Activated CD4-positive, alpha-beta T cell treated with anti-CD3 and anti-CD28 coated beads, Interleukin-2, amount 50 U/mL, for 4 hours (primary cell): ENCODE measurements at places on chromosomes 16 and 17.

- no peak for DNase-seq
These were observed 237.3 kb downstream of the XYLT1 start for GRCh38 chr16:17233318-17234002.

DNA sequence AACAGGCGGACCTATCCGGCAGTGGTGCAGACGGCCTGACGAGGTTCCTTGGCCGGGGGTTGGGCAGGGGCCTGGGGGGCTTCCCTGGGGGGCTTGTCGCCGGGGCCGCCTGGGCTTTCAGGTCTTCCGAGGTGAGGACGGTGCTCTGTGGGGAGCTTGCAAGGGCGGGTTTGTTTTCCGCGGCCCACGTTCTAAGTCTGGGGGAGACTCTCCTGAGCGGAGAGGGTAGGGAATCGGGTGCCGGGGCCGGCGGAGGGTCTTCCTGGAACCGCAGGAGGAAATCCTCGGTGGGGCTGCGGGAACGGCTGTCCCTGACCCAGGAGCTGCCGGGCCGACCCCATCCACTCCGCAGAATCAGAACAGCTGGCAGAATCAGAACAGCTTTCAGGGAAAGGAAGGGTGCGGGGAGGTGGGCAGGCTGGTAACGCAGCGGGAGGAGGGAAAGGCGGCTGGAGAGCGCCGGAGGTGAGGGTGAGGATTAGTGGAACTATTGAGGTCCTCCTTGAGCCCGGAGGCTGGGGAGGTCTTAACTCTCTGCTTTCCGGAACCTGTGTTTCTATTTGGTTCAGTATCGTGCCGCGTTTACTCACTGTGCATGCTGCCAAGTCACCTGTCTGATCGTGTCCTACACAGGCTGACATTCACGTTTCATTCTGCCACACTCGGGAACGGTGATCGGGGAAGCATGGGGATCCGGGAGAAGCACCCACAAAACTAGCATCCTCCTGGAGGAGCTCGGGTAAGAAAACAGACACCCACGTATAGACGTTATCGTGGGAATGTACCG, 28.9 kb downstream of the CPSF4L start:
- peak; percentile 12 for DNase-seq

DNA sequence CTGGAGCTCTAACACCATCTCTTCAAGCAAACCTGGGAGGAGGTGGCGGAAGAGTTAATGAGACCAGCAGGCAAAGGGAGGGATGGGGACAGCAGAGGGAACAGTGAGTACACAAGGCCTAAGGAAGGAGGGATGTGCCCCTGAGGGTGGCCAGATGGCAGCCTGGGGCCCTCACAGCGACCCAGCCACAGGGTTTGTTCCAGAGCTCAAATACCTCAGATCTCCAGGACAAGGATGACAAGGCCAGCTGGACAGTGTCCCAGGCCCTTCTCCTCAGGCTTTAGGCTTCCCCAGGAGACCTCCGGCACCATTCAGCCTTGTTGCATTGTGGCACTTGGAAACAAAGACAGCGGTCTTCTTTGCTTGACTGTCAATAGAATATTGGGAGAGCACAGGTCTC, 14.9 kb downstream of the CDIP1 start:
- no peak for DNase-seq

- DNase-seq = no peak
These were observed 40.5 kb downstream of the ANKRD11 start for GRCh38 chr16:89449726-89450335.

DNA sequence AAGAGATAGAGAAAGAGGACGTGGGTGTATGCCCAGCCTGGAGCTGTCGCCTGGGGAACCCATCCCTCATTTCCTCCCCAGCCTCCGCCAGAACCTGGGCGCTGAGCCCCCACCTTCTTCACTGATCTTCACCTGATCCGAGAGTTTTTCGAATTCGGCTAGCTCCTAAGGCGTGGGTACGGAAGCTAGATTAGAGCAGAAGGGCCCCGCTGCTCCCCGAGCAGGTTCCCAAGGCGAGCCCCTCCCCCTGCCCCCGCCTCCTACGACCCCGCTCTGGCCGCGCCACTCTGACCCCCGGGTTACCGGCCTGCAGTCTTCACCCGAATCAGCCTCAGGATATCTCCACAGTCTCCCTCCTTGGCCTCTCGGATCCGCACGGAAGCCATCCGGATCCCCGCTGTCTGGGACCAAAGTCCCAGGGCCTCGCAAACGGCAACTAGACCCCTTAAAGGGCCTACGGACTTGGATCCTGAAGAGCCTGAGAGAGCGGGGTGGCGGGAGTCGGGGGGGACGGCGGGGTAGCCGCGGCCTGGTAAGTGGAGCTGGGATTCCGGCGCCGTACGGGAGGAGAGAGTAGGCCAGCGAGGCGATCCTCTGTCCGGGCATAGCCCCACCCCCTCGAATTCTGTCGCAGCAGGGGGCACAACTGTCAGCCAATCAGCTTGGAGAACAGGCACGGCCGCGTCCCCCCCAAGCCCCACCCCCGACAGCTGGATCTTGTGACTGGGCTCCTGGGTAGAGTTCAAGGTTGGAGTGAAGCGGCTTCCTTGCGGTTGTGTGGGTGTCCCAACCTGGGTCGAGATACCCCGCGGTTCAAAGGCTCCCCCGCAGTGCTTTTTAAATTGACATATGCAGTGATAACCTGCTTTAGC, at the start of gene SAT2:
SAT2 (minus strand) TSS at position 572 of the 872 bp plus-strand sequence; CDS start at position 386, 186 bp downstream.
- DNase-seq = peak; percentile 82

DNA sequence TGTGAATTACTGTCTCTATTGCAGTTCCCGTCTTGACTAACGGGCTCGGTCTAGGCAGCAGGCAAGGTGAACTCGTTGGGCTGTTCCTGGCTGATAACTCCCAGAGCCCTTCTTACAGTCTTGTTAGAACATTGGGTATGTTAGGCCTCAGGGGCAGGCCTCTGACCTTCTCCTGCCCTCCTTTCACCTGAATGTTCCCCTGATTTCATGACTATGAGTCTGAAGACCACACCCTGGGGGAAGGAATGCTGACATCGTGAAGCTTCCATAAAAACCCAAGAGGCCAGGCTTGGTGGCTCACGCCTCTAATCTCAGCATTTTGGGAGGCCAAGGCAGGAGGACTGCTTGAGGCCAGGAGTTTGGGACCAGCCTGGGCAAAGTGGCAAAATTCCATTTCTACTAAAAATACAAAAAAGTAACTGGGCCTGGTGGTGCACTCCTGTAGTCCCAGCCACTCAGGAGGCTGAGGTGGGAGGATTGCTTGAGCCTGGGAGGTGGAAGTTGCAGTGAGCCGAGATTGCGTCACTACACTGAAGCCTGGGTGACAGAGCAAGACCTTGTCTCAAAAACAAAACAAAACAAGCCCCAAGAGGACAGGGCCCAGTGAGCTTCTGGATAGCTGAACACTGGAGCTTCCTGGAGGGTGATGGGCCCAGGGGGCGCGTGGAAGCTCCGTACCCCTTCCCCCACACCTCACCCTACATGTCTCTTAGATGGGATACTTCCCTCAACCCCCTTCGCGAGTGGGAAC, 47.8 kb upstream of the FBXO47 start:
- DNase-seq = no peak

- no peak for DNase-seq
These were observed 89.1 kb downstream of the TBC1D16 start for GRCh38 chr17:79946352-79947231.

DNA sequence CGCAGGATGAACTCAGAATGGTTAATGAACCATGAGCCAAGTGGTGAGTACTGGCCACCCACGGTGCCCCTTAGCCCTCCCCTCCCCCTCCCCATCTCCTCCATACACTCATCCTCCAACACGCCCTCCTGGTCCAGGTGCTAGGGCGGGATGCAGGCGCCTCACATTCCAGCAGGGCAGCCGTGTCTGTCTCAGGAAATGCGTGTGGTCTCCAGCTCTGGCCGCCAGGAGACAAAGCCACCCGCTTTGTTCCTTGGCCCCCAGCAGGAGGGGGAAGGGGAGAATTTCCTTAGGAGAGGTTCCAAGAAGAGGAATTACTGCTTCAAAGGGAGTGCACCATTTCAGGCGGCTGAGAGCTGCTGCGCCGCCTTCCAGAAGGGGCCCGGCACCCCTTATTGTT, 29.7 kb upstream of the RMI2 start:
- no peak for DNase-seq

DNA sequence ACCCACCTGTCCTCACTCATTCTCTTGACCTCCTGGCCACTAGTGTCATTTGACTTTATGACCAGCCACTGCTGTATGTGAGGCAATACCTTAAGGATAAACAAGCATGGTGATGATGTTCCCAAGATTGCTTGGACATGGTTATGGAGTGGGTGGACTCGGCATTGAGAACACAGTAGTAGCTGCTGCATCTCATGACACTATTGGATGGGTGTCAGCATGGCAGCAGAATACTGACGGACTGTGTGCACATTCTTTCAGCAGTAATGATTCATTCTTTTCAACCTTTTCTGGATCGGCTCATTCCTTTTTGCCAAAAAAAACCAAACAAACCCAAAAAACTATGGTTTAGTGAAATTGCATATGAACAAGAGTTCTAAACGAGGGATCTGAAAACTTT, 13.5 kb downstream of the SPECC1 start:
- DNase-seq = no peak

- DNase-seq = no peak
These were observed 13.8 kb downstream of the HEATR3 start for GRCh38 chr16:50079397-50080140.

DNA sequence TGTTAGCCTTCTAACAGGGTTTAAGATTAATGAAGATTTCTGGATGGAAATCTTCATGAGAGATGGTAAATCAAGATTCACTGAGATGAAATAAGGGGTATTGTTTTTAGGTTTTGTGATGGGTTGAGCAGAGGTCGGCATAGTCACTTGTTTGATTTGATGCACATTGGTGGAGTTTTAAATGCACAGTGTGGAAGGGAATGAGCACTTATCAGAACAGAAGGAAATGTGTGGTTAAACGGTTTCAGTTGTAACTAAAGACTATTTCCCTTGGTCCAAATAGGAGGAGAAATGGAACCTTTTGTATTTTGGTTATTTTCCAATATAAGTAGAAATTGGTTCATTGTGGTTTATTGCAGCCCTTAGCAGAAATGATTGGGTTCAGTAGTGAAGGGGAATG, 34.1 kb downstream of the CBFB start:
- no peak for DNase-seq

DNA sequence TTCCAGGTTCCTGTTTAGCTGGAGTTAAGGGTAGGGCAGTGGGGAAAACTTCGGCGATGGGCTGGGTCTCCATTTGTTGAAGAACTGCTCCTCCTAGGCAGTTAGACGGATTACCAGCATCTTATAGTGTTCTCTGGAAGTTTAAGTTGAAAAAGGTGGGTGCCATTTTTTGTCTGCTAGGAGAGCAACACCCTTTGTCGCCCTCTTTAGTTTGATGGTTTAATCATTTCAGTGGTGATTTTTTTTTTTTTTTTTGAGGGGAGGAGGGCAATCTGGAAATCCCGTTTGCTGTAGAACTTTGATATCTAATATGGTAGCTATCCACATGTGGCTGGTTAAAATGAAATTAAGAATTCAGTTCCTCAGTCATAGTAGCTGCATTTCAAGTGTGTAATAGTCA, 4.1 kb downstream of the UBFD1 start:
- DNase-seq = no peak

- no peak for DNase-seq
These were observed 19.6 kb downstream of the NT5M start for GRCh38 chr17:17322516-17323510.

- DNase-seq = no peak
These were observed 24.5 kb upstream of the SPPL2C start for GRCh38 chr17:45820052-45820780.

GRCh38 chr17:10087355-10087754, 111.1 kb downstream of the GAS7 start:
- no peak for DNase-seq

DNA sequence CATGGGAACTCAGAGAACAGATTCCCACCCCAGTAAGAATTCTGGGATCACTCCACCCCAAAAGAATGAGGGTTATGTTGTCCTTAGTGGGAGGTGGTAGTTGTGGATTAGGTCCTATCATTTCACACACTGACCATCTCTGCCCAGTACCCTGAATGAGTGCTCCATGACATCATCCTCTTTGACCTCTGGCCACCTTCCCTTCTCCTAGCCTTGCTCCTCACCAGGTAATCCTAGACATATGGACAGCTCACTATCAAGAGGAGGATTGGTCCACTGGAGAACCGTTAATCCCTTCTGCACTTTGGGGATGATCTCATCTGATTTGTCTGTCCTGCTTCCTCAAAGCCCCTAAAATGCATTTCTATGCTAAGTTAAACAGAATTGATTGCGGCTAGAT, 538.2 kb upstream of the HSBP1 start:
- no peak for DNase-seq

DNA sequence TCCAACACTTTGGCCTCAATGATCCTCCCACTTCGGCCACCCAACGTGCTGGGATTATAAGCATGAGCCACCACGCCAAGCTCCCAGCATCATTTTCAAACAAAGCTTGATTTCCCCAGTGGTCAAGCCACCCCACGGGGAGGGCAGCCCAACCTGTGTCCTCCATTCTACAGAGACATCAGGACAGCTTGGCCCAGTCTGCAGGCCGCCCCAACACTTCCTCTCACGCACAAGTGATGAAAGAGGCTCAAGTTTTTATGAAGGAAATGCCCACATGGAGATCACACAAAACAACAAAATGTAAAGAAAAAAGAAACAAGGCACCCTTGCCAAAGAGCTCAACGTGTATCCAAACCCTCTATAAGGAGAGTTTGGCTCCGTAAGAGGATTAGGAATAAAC, 112.4 kb downstream of the XYLT1 start:
- DNase-seq = no peak

DNA sequence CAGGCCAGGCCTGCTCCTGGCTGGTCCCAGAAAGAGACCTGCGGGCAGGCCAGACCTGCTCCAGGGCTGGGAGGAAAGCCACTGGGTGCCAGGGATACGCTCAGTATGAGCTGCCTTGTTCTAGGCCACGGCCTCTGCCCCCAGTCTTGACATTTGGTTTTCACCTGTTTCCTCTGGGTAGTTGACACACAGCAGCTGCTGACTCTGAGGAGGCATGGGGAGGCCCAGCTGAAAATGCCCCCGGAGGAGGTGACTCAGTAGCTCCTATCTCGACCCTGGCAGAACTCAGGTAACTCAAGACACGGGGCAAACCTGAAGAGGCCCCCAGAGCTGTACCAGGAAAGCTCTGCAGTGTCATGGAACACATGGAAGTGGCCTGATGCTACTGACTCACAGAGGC, 13.9 kb upstream of the ADGRG1 start:
- DNase-seq = no peak

- DNase-seq = no peak
These were observed 178.0 kb downstream of the ABCC12 start for GRCh38 chr16:47977802-47978201.

GRCh38 chr16:17271687-17272086, 199.1 kb downstream of the XYLT1 start:
- DNase-seq = no peak

GRCh38 chr16:65314627-65315008, 192.8 kb upstream of the CDH11 start:
- no peak for DNase-seq
